ENCODE measurements at places on chromosomes 6 and 20.

DNA sequence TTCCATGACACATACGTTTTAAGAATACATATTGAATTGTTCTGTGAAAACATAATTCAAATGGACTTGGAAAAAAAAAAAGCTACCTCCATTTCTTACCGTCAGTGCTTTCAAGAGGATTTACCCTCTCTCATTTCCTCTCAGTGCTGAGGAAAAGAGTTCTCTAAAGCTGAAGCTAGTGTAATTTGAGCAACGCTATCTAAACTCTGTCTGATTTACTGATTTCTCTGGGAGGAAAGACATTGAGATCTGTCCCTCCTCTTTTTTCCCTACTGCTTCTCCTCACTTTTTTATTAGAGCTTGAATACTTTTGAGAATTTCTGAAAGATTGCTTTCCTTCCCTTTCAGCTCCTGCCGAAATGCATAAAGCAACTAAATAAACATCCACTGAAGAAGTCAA, 41.2 kb upstream of the GRIK2 start:
- no peak for DNase-seq

DNA sequence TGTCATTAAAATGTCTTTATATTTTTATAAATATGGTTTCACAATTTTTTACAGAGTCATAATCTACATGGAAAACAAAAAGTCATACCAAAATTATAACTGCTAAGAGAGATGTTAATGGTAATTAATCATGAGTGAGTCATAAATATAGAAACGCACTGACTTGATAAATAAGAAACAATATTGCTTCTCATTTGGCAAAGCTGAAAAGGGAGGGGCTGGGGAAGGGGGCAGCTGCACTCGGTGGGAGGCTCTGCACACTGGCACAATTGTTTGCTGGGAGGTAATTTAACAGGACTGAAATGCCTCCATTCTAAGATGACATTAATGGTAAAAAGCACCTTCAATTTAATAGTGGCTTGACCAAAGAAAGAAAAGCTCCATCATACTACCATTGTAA, 133.3 kb upstream of the AGPAT4 start:
- no peak for DNase-seq

GRCh38 chr6:138105446-138105845, 1.8 kb downstream of the PERP start:
- no peak for DNase-seq

- peak; percentile 28 for DNase-seq
These were observed 38.3 kb downstream of the FAM120B start for GRCh38 chr6:170344631-170345576.

DNA sequence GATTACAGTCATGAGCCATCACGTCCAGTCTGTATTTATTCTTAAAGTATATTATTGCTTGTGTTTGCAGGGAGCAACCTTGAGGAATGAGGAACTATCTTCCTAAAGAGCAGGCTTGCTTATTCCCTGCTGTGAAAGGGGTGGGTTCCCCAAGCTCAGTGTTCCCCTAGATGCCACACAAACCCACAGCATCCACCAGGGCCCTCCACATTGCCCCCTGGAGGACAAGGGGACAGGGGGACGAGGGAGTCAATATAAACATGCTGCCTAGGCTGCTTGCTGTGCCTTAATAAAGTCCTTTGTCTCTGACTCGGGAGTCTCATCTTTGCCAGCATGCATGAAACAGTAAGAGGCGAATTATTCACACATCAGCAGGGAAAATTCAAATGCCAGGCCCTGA, 8.0 kb upstream of the IDH3B start:
- DNase-seq, result no peak

GRCh38 chr6:16747232-16748024, 13.8 kb downstream of the ATXN1 start:
- DNase-seq, result no peak

GRCh38 chr20:34318609-34319443, 15.7 kb upstream of the AHCY start:
- no peak for DNase-seq

GRCh38 chr20:17357238-17357637, 130.4 kb downstream of the PCSK2 start:
- DNase-seq, result no peak

DNA sequence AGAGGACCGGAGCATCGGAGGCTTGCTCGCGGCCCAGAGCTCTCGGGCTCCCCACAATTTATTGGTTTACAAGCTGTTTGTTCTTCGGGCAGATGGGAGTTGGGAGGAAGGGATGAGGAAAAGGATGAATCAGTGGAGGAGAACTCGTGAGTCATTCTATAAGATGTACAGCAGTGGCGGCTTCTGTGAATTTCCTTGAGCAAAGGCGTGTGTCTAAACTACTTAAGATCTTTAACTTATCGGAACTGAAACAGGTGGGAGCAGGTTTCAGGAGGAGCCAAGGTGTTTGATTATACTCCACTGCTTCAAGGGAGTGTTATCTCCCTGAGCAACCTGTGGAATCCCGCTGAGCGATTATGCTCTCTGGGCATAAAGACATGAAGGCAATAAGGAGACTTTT, 50.5 kb upstream of the IBTK start:
- no peak for DNase-seq

DNA sequence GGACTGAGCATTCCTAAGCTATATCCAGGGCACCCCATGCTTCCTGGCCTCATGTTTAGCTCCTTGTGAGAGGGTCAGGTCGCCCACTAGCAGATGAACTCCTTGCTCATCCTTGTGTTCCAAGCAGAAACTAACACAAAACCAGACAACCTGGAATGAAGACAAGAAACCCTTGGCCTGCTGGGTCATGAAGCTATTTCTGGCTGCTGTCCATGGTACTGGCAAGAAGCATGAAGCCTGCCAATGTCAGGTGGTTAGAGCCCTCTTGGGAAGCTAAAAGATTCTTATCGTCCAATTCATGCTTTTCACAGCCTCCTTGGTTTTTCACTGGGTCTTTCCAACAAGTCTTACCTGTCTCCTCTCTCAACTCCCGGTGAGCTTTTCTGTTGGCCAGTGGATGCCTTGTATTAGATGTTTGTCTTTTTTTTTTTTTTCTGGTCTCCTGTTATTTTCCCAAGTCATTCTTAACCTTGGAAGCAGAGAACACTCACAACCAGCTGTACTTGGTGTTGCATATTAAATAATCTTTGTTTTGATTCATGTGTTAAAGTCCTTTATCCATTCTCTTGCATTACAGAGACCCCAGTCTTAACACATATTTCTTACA, 180.3 kb downstream of the ANKRD60 start:
- peak; percentile 10 for DNase-seq

- DNase-seq, result no peak
These were observed 78.8 kb downstream of the FOXF2 start for GRCh38 chr6:1468126-1468525.

GRCh38 chr6:157455731-157456523, 74.9 kb downstream of the ZDHHC14 start:
- no peak for DNase-seq

DNA sequence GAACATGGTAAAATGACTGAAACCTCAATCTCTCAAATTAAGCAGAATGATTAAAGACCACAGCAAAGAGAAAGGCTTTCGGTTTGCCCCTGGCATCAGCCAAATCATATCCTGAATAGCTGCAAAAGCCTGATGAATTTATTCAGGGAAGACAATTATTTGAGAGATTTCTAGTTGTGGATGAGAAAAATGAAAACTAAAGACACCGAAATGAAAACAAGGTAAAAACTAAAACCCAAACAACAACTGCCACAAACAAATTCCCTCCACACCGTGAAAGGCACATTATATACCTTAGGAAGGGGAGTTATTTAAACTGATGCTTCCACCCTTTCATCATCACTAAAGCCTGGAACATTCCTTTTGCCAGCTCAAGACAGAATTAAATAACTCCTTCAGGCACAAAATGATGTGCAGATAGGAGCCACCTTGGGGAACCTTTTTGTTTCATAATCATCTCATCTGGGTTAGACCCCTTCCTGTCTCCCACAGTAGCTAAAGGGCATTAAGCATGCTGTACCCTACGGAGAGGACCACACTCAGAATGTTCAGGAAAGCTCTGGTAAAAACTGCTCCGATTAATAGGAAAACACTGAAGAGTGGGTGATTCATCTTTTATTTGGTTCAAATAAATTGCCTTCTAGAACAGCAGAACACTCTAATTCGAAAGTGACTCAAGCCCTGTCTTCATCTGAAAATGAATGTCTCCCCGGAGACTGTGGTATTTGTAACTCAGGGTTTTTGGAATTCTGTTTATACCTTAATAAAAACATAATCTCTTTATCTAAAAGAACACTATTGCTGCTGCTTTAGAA, 9.1 kb upstream of the ANKRD60 start:
- no peak for DNase-seq

- DNase-seq, result no peak
These were observed 98.6 kb downstream of the RFX6 start for GRCh38 chr6:116975600-116975999.

DNA sequence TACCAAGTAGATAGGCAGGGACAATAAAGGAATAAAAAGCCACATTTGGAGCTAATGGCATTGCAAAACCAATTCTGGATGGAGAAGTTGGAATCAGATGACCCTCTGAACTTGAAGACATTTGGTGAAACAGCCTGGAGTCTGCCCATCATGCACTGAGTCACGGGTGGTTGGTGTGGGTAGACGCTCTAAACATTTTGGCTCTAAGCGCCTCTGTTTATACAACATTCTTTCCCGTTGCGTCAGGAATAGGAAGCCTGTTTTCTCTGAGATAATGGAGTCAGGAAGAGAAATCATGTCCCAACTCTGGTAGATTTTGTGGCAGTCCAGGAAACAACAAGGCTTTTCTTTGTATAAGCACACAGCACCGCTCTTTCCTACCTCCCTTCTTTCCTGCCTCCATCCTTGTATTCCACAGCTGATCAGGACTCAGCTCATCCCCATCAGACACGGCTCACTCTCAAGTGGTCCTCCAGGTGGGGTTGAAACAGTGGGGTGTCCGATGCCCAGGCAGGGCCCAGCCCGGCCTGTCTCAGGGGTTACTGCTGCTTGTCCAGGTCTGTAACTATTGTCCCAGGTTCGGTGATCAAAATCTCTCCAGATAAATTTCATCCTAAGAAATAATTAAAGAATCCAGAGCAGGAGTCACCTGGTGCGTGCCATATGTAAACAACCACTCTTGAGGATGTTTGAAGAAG, 12.1 kb upstream of the RAMACL start:
- DNase-seq, result no peak

DNA sequence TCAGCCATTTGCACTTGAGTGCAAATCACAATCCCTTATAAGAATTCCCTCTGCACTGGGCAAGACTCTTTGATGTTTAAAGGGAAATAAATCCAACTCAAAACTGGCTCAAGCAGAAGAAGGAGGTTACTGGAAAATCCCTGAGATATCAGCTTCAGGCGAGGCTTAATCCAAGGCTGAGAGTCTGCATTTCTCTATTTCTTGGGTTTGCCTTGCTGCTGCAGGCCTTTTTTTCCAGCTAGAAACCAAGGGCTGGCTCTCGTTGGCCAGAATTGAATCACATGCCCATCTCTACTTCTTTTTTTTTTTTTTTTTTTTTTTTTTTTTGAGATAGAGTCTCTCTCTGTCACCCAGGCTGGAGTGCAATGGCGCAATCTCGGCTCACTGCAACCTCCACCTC, 11.7 kb downstream of the HCK start:
- no peak for DNase-seq

- no peak for DNase-seq
These were observed 44.2 kb downstream of the CHD6 start for GRCh38 chr20:41573955-41574354.

- no peak for DNase-seq
These were observed 76.7 kb downstream of the CDYL start for GRCh38 chr6:4852938-4853337.

DNA sequence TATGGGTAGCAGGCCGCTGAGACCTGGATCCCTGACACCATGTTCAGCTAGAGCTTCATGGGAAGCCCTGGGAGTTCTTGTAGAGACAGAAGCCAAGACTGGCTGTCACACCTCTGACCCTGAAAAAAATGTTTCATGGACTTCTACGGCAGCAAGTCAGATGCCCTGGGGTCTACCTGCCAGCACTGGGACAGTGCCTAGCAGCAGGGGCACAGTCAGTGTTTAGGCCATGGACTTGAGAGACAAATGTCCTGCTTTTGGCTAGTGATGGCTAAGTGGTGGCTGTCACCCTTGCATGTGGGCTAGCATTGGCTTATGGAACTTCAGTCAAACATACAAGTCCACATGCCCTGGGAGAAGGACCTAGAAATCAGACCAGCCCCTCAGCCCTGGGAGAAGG, 41.3 kb upstream of the SSTR4 start:
- no peak for DNase-seq

GRCh38 chr6:26141378-26141904, 54.2 kb downstream of the HFE start:
- no peak for DNase-seq

DNA sequence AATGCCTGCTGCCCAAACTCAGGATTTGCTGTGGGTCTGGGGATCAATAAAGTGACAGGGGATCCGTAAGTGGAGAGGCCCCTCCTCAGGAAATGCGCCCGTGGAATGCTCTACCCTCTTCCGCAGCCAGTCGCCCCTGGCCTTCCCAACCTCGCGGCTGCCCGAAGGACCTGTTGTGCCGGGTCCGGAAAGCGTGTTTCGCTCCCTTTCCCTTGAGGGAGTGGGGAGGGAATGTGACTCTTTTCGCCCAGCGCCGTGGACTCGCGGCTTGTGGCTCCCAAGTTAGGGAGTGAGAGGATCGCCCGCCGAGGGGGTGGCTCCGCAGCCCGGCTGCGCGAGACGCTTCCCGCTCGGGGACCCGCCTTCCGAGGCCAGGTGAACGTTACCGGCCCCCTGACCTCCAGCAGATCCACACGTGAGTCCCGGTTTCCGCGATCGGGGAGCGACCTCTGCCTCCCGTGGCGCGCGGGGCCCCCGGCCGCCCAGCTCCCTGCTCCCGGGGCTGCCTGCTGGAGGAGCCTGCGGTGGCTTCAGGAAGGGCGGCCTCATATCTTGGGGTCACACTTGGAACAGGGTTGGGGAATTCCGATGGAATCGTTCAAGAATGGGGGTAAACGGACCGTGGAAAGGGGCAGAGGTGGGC, 666 bp downstream of the TPD52L1 start:
- peak; percentile 26 for DNase-seq

DNA sequence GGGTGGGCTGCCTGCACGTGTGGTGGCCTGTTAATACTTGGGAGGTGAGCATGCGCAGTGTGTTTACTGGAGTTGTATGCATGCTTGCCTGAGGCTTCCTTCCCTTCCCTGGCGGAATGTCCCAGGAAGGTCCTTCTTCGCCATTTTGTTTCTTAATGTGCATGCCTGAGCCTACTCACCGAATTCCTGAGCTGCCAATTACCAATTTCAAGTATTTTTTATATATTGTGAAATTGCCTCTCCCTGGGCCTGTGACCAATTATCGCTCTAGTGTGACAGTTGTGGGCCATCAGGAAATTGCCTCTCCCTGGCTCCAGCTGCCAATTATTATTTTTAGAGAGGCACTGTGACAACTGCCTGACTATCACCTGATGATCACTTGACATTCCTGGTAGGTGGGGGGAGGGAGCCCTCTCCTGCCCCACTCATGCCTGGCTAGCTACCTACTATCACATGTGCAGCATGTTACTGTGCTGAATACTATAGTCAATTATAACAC, 70.0 kb downstream of the FAM50B start:
- DNase-seq, result no peak

All from stimulated activated CD8-positive, alpha-beta memory T cell treated with anti-CD3 and anti-CD28 coated beads, Interleukin-4, amount 100 ng/mL, for 48 hours (primary cell).